ENCODE measurements at places on chromosomes 3 and 15.

- no peak for DNase-seq
These were observed 108.4 kb downstream of the MEGF11 start for GRCh38 chr15:66144978-66145725.

DNA sequence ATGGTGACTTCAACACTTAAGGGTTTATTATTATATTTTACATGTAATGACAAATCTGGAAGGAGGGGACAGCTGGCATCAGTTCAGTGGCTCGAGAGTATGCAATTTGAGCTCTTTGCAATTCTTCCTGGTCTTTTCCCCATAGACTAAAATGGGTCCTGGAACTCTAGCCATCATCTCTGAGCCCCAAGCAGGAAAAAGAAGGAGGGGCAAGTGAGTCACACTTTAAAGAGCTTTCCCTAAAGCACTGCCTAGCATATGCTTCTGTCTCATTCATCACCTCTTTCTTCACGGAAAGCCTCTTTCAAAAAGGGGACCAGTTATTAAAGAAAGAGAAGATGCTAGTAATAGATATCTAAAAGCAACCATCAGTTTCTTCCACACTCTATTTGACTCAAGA lies 466.3 kb downstream of the ZIC1 start:
- DNase-seq: no peak

DNA sequence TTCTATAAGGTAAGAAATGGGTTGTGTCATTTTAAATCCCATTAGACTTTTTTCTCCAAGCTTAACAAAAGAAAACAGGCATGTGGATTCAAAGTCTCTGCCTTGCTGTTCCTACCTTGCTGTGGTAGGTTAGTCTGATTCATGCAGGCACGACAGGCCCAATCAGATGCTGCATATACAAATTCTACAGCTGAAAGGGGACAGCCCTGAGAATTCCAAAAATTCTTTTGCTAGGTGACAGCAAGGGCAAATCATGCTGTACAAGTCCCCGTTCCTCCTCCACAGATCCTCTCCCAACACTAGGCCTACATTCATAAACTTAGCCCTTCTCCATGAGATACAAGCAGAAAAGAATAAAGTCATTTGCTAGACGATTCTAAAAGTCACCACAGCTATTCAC lies 161.2 kb upstream of the THBS1 start:
- DNase-seq: no peak

DNA sequence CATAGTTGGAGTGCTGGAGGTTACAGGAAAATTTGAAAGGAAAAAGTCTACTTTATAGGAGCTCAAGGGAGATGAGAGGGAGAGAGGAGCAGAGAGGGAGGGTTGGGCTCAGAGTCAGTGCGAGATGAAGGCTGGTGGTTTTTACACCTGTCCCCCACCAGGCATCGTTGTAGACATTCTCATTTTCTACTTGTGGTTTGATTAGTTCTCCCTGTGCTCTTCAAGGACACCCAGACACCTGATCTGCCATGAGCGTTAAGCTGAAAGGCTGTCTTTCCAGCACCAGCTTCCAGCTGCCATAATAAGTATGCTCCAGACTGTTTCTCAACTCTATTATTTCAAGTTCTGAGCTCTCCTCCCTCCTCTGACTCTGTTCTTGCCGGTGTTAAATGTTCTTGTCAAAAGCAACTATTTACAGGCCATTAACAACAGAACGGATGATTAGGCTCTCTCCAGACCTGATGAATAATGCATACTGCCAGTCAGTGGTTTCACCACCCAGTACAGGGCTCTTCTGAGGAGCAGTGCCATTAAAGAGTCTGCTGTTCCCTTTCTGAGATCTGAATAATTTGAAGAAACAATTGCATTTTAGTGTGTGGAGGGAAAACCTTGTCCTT lies 514.6 kb upstream of the MCTP2 start:
- no peak for DNase-seq

DNA sequence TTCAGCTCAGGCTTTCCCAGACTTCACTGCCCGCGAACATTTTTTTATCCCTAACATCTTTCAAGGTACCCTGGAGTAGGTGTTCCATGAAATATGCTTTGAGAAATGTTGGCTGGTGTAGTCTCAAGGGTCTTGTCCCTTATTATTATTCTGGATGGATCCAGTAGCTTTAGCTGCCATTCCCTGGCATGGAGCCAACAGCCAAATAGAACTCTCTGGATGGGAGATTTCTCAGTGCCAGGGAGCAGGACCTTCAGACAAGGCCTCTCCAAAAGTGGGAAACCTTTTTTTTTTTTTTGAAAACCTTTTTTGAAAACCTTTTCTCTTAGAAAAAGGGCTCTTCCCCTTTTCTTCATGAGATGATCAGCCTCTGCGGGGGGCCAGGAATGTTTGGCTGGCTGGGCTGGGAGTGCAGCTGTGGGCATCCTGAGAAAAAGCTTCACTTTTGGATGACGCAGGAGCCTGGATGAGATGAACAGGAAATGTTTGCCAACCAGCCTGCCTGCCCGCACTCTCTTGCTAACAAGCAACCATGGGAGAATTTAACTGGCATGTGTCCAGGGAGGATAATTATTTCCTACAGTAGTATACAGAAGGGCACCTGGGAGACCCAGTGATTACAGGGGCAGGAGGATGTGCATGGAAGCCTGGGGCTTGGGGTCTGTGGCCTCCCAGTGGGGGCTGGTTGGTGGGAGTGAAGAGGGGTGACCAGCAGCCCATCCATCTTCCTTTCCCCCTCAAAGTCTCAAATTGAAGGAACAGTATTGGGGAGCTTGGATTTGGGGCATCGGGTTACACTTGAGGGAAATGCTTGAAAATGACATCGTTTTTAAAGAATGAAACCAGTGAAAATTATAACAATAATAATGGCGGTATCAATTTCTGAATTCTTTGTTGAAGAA lies 109.1 kb upstream of the LRIG1 start:
- no peak for DNase-seq

DNA sequence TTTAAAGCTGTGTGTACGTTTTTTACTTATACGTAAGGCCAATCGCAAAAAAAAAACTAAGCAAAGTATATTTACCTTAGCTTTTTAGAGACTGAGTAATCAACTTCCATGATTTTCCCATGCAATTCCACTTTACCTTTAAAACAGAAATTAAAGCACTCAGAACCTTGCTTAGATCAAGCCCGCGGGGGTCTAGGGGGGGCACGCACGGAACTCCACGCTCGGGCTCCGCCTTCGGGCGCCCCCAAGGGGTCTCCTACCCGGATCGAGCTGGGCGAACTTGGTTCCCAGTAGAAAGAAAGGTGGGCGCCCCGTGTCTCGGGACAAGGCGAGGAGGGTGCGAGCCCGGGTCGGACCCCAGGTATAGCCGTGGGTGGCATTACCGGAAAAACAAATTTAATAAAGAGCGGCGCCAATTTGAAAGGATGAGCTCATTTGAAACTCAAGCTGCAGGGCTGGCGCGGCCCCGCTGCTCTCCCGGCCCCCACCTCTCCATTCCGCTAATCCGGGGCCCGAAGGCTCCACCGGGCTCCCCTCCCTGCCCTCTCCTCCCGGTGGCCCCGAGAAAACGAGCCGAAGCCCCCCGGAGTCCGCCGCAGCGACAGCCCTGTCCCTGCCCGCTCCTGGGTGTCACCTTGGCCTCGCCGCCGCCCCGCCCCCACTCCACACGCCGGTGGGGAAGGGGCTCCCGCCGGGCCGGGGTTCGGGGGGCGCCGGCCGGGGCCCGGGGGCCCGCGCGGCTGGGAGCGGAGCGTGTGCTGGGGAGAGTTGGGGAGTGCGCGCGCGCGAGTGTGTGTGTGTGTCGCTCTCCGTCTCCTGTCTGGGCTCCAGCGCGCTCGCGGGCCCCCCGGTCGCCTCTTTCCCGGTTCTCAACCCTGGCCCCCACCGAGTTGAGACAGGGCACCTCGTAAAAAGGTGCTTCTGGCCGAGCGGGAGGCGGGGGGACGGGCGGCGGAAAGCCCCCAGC lies 1.5 kb downstream of the IGF2BP2 start:
- peak; percentile 6 for DNase-seq

DNA sequence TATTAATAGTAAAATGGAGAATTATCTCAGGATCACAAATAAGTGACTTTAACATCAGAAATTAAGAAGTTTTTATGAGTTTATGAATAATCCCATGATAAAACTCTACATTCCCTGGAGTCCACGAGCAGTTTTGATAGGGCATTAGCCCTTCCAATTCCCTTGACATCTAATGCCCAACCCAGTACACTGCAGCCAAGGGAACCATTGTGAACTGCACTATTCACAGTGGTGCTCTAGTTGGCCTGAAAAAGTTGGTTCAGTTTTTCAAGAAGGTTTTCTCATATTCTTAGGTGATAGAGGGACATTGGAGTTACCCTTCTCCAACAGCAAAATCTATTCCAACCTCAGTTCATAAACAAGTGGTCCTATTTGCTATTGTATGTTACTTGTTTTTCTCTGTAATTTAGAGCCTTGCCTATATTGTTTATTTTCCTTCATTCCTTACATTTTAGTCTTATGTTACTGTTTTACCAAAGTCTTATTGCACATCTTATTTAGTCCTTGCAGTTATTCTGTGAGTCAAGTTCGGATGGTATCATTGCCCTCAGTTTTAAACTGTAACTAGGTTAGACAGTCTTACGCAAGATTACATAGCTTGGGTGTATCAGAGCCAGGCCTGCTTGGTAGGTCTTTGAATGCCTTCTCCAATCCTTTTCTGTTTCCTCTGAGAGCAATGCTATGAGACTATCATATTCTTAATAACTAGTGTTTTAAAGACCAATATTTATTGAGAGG lies 57.9 kb upstream of the SAMMSON start:
- DNase-seq: no peak

- no peak for DNase-seq
These were observed 49.8 kb downstream of the BOC start for GRCh38 chr3:113261063-113261625.

DNA sequence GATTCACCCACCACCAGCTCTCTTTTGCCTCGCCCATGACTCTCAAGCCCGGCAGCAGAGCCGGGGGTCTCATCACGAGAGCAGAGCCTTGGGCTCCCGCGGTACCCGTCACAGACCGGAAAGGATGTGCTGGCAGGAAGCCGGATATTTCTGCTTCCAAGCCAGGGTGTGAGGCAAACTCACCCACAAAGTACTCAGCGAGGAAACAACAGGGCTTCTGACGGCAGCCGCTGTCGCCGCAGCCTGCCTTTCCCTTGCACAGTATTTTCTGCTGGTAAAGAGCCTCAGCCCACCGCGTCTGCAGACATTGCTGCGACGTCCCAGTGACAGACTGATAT lies 119.9 kb downstream of the NSMCE3 start:
- DNase-seq: no peak

GRCh38 chr3:414063-414462 lies 217.5 kb downstream of the CHL1 start:
- DNase-seq: no peak

DNA sequence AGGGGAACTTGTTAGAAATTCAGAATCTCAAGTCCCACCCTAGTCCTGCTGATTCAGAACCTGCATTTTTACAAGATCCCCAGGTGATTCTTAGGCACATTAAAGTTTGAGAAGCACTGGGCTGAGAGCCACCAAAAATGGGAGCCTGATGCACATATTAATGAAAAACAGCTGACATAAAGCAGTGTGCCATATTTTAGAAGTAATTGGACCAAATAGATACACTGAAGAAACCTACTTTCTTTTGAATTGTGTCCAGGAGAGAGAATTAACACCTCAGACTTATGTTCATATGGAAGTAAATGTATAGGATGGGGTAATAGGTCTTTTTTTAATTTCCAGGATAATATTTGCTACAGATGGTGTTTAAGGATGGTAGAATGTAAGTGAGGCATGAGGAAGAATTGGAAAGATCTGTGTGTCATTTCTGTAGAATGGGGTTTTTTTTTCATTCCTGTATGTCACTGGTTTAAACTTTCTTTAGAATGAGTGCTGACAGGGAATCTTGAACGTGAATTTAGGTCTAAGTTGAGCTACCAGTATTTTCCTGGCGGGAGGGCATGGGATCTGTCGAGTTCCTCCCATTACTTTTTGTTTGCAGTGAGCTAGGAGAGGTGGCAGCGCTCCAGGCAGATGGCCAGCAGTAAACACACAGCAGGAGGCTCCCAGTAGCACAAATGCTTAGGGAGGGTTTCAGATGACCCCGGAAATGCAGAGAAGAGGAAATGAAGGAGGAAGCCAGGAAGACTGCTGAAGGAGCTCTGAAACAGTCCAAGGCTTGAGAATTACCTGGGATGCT lies 185.6 kb downstream of the PLCL2 start:
- no peak for DNase-seq

- no peak for DNase-seq
These were observed 22.5 kb upstream of the HCN4 start for GRCh38 chr15:73391128-73391872.

GRCh38 chr3:45688194-45688881 lies 858 bp upstream of the SACM1L start:
- no peak for DNase-seq

- DNase-seq: no peak
These were observed 728 bp downstream of the TRANK1 start for GRCh38 chr3:36944012-36944640.

- DNase-seq: no peak
These were observed 234.0 kb downstream of the KLF13 start for GRCh38 chr15:31560643-31561042.

DNA sequence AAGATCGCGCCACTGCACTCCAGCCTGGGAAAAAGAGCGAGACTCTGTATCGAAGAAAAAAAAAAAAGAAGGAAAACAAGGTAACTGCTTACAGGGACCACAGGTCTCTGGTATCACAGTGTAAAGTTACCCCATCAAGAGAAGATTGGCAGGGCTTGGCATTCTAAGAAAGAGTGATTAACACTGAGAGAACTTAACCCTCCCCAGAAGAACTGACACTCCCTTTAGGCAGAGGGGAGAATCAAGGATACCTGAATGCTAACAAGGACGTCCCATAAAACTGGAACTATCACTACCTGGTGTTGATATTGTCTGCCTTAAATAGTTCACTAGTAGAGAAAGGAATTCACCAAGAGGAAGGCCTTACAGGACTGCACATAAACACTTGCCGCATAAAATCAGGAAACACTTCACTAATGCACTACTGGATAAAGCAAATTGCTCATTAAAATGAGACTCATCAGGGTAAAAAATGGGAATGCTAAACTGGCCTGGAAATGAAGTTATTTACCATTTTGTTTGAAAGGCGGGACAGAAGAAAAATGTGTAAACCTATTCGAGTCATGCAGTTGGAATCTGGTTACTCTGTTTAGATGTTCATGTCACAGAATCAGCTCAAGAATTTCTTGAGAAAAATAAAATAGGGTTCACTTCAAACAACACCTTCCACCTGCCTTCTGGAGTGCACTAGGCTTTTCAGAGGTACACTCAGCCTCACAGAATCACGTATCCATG lies 121.6 kb downstream of the FOXP1 start:
- DNase-seq: no peak

DNA sequence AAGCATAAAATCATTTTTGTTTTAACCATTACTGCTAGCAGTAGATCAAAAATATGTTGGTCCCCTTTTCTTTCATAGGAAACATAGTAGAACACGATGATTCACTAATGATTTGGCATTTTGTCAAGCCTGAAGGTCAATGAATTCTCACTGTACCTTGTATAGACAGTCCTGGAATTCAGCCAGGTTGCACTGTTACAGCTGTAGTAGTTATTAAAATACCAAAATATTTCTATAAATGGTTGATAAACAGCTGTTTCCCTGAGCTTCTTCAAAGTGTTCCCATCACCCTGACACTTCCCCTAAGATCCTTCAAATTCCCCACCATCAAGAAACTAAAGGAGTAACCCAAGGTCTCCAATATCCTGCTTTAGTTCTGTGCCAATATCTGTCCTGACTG lies 200.9 kb downstream of the ATP8B4 start:
- no peak for DNase-seq

- no peak for DNase-seq
These were observed 10.3 kb downstream of the SEMA3G start for GRCh38 chr3:52434491-52435115.
